ENCODE measurements at places on chromosomes 4 and X.
A peak's percentile ranks its signal among the peaks of the same experiment; 100 is the strongest.

- DNase-seq = no peak
Measured at GRCh38 chr4:187171706-187172339, 448.2 kb upstream of the FAT1 start.

DNA sequence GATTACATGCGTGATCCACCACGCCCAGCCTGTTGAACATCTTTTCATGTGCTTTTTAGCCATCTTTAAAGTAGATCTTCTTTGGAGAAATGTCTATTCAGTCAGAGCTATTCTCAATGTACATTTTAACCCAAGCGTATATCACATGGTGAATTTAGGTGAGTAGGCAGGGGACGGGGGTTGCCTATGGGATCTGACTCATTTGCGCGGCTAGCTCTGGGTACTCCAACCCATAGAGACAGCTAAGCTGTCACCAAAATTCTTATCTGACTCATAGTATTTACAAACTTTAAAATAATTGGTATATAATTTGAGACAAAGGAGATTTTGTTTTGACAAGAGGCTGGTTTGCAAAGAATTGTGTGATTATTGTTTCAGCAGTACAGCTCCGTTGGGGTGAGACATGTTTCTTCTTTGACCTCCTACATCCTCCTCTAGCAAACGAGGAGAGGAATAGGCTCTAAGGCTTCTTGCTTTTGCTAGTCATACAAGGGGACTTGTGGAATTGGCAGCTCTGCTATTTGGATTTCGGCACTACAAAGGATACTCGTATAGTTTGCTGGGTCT is 12.0 kb downstream of the NSDHL start:
- DNase-seq = no peak

- peak; percentile 5 for DNase-seq
Measured at GRCh38 chr4:144831971-144832370, 186.0 kb downstream of the HHIP start.

DNA sequence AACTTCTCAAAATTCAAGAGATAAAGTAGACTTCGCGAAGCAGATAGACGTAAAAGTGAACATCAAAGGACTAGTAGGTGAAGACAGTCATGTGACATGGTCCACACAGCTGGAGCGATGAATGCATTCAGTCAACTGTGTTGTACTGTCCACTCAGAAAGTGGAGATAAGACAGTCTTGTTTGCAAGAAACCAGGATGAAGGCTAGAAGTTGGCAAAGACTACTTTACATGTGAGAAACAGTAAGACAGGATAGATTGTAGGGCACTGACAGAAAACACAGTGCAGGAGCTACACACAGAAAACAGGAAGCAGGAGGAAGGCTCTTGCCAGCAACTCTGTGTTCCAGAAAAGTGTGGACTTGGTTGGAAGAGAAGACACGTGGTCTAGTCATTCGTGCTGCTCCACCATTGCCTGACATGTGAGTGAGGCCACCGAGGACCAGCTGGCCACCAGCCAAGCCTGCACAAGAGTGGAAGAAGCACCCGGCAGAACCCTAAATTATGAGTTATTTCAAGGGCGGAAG is 78.9 kb downstream of the FAT1 start:
- no peak for DNase-seq

- no peak for DNase-seq
Measured at GRCh38 chr4:113548303-113548702, 213.2 kb downstream of the CAMK2D start.

DNA sequence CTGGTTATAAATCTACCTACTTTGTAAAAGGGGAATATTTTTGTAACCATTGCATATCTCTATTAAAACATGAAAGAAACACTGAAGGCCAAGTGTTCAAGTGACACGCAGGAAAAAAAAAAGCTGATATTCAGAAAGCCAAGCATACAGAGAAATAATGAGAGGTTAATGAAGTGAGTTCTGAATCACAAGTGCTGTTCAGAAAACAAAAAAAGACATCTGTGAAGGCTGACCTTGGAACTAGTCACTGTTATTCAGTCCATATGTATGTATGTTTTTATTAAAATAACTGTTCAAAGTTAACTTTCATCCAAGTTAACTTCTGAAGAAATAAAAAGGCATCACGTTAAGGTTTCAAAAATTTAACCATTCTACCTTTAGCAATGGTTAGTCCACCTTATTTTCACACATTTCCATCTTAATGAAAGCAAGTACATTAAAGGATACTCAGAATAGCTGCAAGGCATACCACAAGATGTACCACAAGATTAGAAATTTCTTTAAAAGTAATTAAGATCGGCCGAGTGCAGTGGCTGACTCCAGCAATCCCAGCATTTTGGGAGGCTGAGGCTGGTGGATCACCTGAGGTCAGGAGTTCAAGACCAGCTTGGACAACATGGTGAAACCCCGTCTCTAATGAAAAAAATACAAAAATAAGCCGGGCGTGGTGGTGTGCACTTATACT is 31.4 kb downstream of the SH3RF1 start:
- DNase-seq = no peak

All from LHCN-M2 (cell line).